Fibroblast of skin of back (primary cell): ENCODE measurements at places on chromosomes 6 and 20.

GRCh38 chr20:25319241-25320034 lies 71.2 kb downstream of the ABHD12 start:
- DNase-seq: no peak

DNA sequence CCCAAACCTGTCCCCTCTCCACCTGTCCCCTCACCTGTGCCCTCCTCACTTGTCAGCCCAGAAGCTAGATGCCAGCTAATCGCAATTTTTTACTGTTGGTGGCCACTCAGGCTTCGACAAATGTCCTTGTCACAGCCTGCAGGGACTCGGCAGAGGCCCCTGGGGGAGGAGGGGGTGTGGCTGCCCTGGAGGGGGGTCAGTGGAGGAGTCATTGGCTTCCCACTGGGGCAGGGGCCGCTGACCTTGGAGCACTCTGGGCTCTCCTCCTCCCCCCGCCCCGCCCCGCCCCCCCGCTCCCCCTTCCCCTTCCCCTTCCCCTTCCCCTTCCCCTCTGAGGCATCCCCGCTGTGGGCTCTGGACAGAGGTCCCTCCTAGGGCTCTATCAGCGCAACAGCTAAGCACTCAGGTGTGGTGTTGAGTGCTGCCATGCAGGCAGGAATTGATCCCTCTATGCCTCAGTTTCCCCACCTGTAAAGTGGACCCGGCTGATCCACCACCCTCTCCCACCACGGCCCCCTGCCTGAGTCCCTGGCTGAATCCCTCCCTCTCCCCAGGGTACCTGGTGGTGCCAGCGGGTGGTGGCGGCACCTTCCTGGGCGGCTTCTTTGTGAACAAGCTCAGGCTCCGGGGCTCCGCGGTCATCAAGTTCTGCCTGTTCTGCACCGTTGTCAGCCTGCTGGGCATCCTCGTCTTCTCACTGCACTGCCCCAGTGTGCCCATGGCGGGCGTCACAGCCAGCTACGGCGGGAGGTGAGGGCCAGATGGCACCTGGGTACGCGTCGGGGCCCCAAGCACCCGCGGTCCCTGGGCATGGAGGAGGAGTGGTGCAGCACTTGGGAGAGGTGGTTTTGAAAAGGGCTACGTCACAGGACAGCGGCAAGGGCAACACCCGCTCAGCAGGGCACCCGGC lies 23.8 kb downstream of the SLCO4A1 start:
- DNase-seq: no peak

DNA sequence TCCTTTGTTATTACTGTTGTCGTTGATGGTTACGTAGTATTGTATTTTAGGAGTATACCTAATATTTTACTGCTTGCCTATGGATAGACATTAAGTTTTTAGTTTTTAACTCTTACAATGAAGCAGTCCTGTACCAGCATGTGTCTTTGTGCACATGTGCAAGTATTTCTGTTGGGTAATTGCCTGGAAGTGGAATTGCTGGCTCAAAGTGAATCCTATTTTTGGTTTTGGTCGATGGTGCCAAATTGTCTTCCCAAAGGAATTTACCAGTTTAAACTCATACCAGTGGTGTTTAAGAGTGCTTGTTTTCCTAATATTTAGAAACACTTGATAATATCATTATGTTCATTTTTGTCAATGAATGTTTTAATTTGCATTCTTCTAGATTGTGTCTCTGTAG lies 75.5 kb downstream of the ANKS1A start:
- DNase-seq: no peak

- DNase-seq: no peak
Observed at GRCh38 chr20:60527656-60528055, 569.4 kb downstream of the CDH26 start.

GRCh38 chr6:7727086-7727945 lies 1.4 kb downstream of the BMP6 start:
- DNase-seq: no peak

- DNase-seq: no peak
Observed at GRCh38 chr20:58239216-58239615, 10.8 kb upstream of the ANKRD60 start.

DNA sequence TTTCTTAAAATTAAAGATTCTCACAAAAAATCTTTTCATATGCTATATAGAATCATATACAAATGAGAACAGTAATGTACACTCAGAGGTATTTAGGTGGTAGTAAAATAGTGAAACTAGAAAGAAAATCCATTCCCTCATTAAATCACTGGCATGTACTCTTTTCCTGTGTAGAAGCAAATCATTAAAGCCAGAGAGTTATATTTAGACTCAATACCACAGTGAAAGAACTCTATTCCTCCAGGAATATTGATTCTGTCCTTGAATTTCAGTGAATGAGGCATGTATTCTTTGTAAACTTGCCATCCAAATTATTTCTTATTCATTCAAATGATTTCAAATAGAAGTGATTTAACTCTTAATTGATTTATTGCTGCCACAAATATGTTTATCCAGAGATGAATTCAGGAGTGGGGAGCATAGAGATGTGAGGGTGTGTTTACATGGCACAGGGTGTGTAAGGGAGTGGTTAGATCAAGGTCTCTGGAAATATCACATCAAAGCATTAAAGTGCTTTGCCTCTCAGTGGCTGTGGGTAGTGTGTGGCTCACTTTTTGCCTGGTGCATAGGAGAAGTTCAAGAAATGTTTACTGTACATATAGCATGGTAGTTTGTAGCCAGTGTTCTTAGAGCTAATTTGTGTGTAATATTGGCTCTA lies 141.2 kb downstream of the FAM83B start:
- no peak for DNase-seq

DNA sequence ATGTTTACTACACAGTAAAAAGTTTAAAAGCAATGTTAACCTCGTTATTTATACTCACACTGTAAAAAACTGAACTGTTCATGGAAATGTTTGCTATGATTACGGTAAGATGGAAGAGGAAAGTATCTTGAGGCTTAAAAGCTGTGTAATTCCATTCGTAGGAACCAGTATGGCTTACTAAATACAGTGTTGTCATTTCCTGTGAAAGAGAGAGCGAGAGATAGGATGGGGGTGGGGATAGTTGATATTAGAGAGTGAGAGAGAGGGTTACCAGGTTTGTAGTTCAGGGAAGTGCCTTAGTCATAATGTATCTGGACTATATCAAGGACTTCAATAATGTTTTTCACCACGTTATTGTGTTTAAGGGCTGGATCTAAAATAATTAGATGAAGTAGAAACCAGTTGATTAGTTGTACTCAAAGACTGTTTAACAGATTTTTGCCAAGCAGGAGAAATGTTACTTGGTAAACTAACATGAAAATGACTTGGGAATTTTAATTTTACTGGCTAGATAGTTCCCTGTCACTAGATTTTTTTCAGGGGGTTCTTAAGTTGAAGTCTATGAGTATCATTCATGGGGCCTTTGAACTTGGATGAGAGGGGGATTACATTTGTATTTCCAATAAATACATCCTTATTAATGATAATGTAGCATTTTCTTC lies 30.4 kb downstream of the AFDN start:
- peak; percentile 31 for DNase-seq

GRCh38 chr20:46221256-46221833 lies 87.0 kb downstream of the CDH22 start:
- DNase-seq: no peak

- DNase-seq: no peak
Observed at GRCh38 chr20:16664020-16664419, 65.8 kb upstream of the SNRPB2 start.

DNA sequence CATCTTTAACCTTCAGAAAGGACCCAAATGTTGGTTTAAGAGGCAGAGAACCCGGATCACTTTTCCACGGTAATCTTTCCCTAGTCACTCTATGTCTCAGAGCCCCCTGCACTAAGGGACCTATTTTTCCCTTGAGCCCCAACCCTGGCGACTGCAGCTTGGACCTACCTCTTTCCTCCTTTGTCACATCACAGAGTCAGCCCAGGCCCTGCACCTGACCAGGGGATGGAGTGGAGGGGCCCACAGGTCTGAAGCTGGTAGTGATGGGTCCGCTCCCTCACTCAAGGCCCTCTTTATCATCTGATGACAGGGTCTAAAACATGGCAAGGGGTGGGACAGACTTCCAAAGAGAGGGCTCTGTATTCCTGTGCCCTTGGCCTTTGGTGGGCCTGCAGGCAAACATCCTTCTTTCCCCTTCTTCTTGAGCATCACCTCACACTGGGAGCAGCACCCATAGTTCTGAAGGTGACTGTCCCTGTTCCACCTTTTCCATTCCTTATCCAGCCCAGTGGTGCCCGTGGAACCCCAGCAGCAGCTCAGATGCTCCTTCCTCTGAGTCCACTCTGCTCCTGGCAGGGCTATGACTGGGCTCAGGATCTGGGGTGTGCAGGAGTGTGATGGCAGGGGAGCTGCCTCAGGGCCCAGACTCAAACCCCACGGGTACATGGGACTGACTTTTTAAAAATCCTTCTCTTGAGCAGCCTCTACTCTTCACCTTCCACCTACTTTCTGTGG lies 6.3 kb downstream of the RAET1L start:
- no peak for DNase-seq

- peak; percentile 88 for DNase-seq
Observed at GRCh38 chr6:15351631-15352030, 105.8 kb downstream of the JARID2 start.

GRCh38 chr20:41078329-41078728 lies 49.7 kb downstream of the TOP1 start:
- peak; percentile 74 for DNase-seq

- DNase-seq: no peak
Observed at GRCh38 chr6:446418-447366, 55.1 kb downstream of the IRF4 start.

- DNase-seq: no peak
Observed at GRCh38 chr20:9630554-9630953, 116.2 kb downstream of the LAMP5 start.

GRCh38 chr6:11738234-11738633 lies 40.4 kb downstream of the ADTRP start:
- DNase-seq: no peak

DNA sequence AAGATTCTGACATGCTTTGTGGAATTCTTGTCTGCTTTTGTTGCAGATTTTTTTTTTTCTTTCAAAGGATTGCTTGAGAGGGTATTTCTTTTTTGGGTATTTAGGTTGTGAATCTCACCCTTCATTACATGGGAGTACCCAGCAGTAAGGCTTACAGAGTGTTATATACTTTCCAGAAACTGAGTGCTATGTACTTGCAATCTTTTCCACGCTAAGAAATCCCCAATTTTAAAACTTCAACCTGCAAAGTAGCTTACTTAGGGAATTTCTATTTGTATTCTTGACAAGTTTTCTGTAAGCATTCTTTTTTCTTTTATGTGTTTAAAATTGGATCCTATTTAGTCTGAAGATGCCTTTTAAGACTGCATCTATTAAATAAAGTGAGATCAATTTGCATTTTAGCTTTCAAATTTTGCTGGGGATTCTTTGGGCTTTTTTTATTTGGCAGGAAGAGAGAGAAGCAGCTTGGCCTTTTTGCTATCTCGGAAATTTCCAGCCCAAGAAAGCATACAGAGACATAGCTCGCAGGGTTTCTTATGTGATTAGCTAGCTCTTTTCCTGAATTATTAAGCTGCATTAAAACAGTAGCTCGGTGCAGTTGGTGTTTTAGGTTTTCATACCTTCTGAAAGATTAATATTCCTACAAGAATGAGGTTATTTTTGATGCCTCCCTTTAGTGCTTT lies 42.6 kb downstream of the KCNS1 start:
- DNase-seq: no peak

DNA sequence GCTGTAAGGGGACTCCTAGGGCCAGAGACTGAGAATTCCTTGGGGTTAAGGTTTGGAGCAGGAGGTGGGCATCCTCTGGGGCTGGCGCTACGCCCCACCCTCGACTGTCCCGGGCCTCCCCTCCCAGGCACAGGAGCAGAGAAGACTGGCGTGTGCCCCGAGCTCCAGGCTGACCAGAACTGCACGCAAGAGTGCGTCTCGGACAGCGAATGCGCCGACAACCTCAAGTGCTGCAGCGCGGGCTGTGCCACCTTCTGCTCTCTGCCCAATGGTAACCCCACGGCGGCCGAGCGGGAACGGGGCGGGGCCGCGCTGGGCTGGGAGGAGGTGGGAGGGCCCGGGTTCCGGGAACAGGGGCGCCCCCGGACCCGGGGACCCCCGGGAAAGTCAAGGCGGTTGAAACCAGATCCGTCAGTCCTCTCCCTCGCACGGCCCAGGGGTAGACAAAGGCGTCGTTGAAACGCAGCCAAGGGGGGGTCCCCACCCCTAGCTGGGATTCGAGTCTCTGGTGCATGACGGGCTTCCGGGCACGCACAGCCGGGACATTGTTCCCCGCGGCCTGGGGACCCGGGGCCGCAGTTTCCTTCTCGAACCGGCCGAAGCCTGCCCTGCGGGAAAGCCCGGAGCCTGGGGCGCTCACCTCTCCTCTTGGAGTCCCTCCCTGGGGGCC lies 844 bp downstream of the WFDC2 start:
- DNase-seq: no peak

GRCh38 chr20:33229843-33230242 lies 6.0 kb upstream of the BPIFA1 start:
- DNase-seq: no peak

DNA sequence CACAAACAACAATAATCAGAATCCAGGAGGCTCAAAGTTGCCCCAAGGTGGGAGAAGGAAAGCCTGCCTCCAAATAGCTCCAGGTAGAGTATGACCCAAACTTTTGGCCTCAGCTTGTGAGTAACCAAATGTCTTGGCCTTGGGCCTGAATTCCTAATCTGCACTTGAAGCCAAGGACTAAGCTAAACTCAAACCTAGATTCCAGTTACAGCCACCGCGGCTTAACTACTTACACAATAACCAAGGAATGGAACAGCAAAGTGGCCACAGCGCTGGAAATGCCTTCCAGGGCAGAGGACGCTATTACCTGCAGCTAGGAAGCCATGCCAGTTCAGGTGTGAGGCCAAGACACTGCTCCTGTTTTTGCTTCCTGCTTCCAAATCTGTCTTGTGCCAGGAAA lies 4.6 kb downstream of the NINL start:
- DNase-seq: no peak

DNA sequence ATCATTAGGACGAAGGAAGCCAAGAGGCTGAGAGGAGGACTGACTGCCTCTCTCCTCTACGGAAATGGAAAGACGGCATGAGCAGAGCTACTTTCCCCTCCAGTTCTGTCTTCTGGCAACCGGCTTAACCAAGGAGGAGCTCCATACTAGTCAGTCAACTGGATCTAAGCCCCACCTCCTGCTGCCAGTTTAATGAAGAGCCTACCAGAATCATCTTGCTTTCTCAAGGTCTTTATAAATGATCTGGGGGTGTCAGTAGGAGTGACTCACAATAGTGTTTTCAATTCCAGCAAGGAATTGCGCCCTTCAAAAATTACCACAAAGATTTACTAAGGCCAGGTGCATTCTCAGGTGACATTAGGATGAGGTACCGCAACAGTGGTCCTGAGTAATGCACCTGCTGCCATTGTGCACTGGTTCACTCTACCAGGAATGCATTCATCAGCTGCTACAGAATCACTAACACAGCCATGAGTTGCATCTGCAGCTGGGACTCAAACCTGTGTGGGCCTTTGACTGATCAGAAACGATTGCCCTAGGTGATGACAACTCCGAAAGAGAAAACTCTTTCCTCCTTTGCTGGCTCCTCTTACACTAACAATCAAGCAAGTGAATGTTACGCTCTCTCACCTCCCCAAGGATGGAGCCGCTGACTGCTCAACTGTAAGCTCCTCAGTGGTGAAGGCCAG lies 2.8 kb downstream of the UQCC2 start:
- DNase-seq: no peak

- no peak for DNase-seq
Observed at GRCh38 chr20:49471397-49471796, 11.1 kb downstream of the KCNB1 start.

GRCh38 chr6:93196406-93196970 lies 222.9 kb downstream of the EPHA7 start:
- no peak for DNase-seq
